IMR-90 (cell line): ENCODE measurements at places on chromosomes 2 and 18. TPM values are rescaled to one million over a fixed set of nuclear protein-coding genes. Genes with fewer than 3 reads are reported as not detected.

Gene RGPD4
- polyA plus RNA-seq, result not detected in 2 replicates

GRCh38 chr2:182186132-182186735, 200.6 kb downstream of the PPP1R1C start:
- DNase-seq, result peak; percentile 34

GRCh38 chr2:160920061-160920460, 240.2 kb upstream of the TANK start:
- DNase-seq, result no peak

DNA sequence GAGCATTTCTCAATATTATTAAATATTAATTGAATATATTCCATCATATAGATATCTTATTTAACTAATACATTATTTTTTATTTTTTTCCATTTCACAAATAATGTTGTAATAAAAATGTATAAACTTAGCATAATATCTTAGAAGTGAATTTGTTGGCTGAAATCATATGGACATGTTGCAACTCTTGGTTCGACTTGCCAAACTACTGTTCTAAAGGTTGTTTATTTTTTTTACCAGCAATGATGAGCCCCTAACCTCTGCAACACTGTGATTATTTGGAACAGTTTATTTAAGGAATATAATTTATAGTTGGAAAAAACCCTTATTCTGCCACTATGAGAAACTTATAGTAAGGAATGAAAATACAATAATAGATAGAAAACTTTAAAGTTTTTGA, 8.8 kb upstream of the NAB1 start:
- peak; percentile 39 for DNase-seq
